Lung microvascular endothelial cell (primary cell): ENCODE measurements at places on chromosomes 1 and 21. TPM values are rescaled to one million over a fixed set of nuclear protein-coding genes. Genes with fewer than 3 reads are reported as not detected.

PLK3 gene
- total RNA-seq, result 10.0 and 22.4 TPM in 2 replicates

FGR gene
- under 0.01 and 0.20 TPM in 2 replicates for total RNA-seq

FMOD gene
- 3.7 and 14.3 TPM in 2 replicates for total RNA-seq

HMCN1 gene
- 4.4 and 13.3 TPM in 2 replicates for total RNA-seq
